Small intestine (tissue), 16 donors: ENCODE measurements at places on chromosomes 12 and 14. TPM values are rescaled to one million over a fixed set of nuclear protein-coding genes. Genes with fewer than 3 reads are reported as not detected.

DNA sequence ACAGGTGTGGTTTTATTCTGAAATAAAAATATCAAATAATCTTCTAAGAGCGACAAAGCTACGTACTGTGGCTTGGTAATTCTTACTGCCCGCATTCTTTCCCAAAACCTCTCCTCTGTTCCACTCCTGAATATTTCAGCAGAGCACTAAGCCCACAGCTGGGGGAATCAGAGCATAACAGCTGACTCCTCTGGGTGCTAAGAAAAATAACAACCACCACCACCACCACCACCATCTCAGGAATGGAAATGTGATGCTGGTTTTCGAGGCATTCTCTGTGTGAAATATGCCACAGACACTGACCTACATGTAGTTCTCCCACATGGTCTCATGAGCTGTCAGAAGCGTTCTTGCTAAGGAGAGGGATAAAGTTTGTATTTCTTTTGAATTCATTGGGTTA, 183.7 kb downstream of the BMP4 start:
- DNase-seq, result no peak

GRCh38 chr14:67719866-67720265, 18.2 kb downstream of the RDH12 start:
- DNase-seq, result peak; percentile 57

GRCh38 chr12:45273717-45274271, 57.9 kb downstream of the ANO6 start:
- DNase-seq, result peak; percentile 86

DNA sequence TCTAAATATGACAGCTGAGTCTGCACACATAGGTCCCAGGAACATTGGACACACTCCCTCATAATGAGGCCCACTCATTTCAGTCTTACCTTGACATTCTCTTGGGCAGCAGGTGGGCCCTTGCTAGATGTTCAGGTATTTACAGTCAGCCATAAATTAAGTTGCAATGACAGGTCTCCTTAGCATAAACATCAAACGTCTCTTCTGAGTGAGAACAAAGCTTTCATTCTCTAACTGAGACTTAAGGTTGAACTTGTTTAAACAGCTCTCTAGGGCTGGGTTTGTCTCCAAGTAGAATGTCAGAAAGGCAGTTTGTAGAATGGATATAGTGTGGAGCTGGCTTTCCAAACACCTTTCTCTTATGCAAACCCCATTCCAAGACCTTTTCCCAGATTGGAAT, 10.3 kb downstream of the ACVR1B start:
- peak; percentile 77 for DNase-seq

The LMO3 gene
- polyA plus RNA-seq, result 0.28 TPM

The BICDL1 gene
- polyA plus RNA-seq, result 3.2 TPM

The TRHDE gene
- polyA plus RNA-seq, result 0.98 TPM

The CLEC6A gene
- polyA plus RNA-seq, result not detected

The DCN gene
- polyA plus RNA-seq, result 390 TPM

The DNAJC22 gene
- polyA plus RNA-seq, result 52.4 TPM
